ENCODE measurements at places on chromosomes 1 and 21.
A peak's percentile ranks its signal among the peaks of the same experiment; 100 is the strongest.

- no peak for DNase-seq
Measured at GRCh38 chr21:37592496-37592895, 225.9 kb downstream of the DYRK1A start.

DNA sequence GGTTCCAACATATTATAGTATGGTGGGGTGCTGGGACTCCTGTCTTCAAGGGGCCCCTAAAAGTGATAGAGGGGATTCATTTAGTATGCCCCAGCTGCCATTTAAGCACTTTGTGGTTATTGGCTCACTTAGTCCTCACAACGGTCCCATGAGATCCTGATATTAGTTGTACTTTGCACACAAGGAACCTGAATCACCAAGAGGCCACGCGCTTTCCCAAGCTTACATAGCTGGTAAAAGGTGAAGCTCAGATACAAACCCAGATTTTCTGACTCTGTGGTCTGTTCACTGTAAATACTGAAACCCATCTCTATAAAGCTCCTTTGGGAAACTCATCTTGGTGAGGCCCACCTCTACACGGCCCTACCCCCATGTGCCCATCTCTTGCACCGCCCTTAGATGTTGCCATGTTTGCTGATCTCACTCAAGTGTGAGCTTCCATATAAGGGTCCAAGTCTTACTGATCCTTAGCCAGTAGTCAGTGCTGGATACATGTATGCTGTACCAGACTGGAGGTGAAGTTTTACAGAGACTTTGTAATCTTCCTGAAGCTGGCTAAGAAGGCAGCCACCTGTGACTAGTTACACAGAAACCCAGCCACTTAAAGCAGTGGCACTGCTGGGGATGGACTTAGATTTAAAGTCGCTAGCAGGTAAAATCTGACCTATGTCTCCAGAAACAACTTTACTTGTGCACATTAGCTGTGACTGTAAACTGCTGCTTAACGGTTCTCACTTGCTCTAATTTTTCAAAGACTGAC is 124.4 kb upstream of the HOOK1 start:
- no peak for DNase-seq

- peak; percentile 78 for DNase-seq
Measured at GRCh38 chr1:228802386-228803220, 67.3 kb downstream of the RHOU start.

DNA sequence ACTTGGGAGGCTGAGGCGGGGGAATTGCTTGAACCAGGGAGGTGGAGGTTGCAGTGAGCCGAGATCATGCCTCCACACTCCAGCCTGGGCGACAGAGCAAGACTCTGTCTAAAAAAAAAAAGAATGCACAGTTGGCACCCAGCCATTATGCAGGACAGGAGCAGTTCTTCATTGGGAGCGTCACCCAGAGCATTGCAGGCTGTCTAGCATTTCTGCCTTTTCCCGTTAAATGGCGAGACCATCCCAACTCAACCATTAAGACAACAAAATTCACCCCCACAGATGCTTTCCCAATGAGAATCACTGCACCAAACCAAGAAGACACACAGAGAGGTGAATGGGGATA is 105.8 kb downstream of the EDEM3 start:
- DNase-seq, result no peak

DNA sequence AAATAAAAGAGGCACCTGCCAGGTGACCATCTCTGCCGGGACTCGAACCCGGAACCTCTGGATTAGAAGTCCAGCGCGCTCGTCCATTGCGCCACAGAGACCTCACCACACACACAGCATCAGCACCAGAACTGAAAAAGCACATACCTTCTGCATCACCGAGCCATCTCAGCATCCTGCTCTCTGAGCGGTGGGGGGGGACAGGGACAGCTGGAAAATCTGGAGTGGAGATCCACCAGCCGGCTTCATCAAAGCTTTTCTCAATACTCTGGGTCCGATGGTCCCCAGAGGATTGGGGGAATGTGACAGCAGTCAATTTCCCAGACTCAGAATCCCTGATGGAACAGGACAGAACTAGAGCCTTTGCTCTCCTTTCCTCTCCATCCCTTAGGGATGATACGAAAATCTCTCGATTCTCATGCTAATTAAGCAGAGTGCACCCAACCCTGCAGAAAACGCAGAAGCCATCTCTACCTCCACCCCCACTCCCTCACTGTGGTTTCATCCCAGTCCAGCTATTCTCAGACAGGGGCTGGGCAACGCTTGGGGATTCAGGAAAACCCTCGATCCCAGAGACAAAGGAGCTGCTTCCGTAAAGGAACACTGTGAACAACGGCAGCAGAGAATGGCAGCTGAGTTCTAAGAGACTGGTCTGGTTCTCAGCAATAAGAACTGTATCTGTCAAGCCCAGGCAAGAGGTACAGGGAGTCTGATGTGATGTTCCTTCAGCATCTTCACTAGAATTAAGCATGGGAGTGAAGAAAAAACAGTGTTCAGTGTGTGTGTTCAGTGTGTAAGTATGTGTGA is 29.6 kb upstream of the CADM3 start:
- DNase-seq, result peak; percentile 66

GRCh38 chr1:30639881-30640452 is 83.4 kb downstream of the MATN1 start:
- DNase-seq, result no peak

DNA sequence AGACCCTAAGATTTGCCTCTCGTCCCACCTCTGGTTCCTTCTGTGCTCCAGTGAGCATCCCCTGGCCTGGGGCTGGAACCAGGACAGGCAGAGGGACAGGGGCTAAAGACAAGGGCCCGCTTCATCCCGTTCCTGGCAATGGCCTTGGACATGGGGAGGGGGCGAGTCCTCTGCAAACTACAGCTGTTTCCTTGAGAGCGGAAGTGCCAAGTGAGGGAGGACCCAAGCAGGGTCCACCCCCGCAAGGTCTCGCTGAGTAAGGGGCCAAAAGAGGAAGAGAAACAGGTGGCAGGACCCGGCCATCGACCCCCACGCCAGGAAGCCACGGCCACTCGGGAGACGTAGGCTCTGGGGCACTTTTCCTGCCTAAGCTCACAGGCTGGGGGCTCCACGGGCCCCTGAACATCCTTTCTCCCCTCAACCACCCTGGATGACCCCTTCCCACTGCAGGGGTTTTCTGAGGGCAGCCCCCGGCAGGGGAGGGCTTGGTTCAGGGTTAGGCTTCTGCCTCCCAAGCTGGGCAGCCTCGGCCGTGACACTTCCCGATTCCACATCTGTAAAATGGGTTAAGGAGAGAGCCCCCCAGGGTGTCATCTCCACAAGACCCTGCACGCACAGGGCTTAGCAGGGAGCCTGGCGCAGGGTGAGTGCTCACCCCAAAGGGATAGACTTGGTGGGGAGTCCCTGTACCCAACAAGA is 17.9 kb upstream of the PLEKHG5 start:
- no peak for DNase-seq

GRCh38 chr1:223844787-223845036 is 1.0 kb downstream of the TP53BP2 start:
- DNase-seq, result no peak

DNA sequence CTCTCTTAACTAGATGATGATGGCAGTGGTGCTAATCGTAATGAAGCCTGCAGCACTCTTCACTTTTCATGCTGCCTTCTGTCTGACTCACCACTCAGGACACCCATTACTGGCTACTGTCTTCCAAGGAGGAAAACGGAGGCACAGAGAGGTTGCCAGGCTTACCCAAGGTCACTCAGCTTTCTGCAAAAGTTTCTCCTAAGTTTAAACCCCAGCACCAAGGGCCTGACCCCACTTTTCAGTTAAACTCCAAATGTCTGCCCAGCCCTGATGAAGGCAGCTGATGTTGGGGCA is 78.1 kb upstream of the RUNX3 start:
- DNase-seq, result no peak

DNA sequence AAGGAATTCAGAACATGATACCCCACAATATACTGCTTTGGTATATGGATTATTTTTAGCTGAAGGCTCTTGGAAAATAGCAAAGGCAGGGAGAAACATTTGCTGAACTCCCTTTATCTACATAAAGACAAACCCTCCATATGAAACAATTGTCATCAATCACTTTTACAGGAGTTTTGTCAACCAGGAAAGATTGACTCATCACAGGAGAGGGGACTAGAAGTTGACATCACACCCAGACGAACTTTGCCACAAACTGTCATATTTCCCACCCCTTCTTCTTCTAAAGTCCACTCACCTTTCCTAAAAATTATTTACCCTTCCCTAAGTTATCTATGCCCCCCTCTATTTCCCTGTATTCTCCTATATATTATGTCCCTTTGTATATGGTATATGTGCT is 47.9 kb downstream of the RBM11 start:
- DNase-seq, result no peak

DNA sequence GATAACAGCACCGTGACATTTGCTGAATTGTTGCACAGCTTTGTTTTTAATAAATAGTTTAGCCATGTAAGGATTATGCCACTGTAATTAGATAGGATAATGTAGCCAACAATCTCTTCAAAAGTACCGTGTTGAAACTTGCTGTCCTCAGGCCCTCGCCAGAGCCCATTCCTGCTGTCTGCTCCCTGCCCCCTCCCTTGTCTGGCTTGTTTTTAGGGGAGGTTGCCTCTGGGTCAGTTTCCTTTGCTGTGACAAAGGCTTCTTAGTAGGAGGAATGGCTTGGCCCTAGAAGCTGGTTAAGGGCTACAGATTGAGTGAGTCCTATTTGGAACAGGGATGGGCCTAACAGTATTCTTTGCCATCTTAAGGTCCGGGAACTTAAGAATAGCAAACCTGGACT is 107.9 kb downstream of the LMO4 start:
- no peak for DNase-seq

- peak; percentile 30 for DNase-seq
Measured at GRCh38 chr1:225812488-225813213, 2.7 kb downstream of the EPHX1 start.

- DNase-seq, result peak; percentile 63
Measured at GRCh38 chr1:167532964-167533824, 14.9 kb upstream of the CD247 start.

GRCh38 chr1:29672416-29673227 is 436.3 kb downstream of the PTPRU start:
- DNase-seq, result no peak

DNA sequence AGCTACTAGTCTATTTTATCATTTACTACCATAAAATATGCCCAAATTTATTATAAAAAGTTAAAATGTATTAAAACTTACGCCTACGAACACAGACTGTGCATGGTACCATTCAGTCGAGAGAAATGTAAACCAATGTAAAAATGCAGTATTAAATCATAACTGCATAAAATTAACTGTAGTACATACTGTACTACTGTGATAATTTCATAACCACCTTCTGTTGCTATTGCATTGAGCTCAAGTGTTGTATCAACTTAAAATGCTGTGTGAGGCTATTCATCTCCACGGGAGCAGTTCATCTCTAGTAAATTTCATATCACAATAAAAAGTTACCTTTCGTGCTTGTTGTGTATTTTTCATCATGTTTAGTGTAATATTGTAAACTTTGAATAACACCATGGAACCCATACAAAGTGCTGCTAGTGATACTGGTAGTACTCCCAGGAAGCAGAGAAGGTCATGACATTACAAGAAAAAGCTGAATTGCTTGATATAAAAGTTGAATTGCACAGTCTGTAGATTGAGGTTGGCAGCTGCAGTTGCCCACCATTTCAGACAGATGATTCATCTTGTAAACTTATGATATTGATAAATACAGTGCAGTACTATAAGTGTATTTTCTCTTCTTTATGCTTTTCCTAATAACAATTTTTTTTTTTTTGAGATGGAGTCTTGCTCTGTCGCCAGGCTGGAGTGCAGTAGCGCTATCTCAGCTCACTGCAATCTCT is 19.0 kb upstream of the CENPF start:
- no peak for DNase-seq

- peak; percentile 8 for DNase-seq
Measured at GRCh38 chr1:59598120-59598440, 216.7 kb upstream of the HOOK1 start.

- no peak for DNase-seq
Measured at GRCh38 chr1:233005156-233005555, 54.7 kb downstream of the NTPCR start.

- DNase-seq, result no peak
Measured at GRCh38 chr1:166836733-166837132, 2.5 kb upstream of the POGK start.

DNA sequence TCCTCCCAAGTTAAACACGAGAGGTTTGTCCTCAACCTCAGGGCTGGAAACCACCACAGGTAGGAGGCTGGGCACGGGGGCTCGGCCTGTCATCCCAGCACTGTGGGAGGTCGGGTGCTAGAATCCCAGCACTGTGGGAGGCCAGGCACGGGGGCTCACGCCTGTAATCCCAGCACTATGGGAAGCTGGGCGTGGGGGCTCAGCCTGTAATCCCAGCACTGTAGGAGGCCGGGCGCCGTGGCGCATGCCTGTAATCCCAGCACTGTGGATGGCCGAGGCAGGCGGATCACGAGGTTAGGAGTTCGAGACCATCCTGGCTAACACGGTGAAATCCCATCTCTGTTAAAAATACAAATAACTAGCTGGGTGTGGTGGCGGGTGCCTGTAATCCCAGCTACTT is 6.7 kb upstream of the CDK11A start:
- DNase-seq, result no peak

- DNase-seq, result no peak
Measured at GRCh38 chr1:81583878-81584277, 216.9 kb upstream of the ADGRL2 start.

DNA sequence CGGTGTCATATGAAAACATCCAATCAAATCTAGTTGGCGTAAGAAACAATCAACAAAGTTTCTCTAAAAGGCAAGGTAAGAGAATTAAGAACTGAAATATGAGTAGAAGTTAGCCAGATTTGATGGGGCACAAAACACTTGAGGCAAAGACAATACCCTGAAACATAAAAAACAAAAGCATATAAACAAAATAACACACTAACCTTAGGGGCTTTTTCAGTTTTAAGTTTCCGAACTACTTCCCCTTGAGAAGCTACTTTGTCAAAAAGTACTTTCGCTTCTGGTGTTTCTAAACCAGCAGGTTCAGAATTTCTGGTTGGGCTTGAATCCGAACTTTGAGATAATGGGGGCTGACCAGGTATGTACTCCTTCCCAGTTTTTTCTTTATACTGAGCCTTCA is 57.9 kb downstream of the EPRS1 start:
- DNase-seq, result no peak

DNA sequence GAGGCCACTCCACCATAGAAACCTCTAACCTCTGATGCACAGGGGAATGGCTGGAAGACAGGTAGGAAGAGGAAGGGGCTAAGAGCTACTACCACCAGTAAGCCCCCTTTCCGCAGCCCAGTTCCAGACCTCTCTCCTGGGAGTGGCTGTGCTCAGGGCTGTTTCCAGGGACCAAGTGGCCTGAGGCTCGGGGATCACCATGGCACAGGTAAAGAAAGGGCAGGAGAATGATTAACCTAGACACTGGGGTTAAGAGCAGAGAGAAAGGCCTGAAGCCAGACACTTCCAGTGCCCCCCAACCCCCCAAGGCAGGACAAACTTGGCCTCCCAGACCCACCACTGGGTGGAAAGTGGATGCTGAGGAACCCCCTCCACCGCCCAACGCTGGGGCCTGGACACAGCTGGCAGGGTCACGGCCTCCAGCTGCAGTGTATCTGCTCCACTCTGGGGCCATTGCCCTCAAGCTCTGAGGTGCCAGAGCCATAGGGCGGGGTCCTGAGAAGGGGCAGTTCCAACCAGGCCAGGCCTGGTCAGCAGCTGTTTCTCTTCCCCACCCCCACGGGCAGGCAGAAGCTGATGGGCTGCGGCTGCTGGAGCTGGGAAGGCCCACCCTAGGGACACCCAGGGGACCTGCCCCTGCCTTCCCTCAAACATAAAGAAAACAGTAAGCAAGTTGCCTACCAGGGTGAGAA is 2.6 kb downstream of the TAGLN2 start:
- DNase-seq, result peak; percentile 64

- no peak for DNase-seq
Measured at GRCh38 chr21:45329261-45330074, 41.8 kb upstream of the POFUT2 start.

GRCh38 chr1:41659903-41660302 is 175.4 kb upstream of the EDN2 start:
- DNase-seq, result no peak
